ENCODE measurements at places on chromosomes 3 and 15.

DNA sequence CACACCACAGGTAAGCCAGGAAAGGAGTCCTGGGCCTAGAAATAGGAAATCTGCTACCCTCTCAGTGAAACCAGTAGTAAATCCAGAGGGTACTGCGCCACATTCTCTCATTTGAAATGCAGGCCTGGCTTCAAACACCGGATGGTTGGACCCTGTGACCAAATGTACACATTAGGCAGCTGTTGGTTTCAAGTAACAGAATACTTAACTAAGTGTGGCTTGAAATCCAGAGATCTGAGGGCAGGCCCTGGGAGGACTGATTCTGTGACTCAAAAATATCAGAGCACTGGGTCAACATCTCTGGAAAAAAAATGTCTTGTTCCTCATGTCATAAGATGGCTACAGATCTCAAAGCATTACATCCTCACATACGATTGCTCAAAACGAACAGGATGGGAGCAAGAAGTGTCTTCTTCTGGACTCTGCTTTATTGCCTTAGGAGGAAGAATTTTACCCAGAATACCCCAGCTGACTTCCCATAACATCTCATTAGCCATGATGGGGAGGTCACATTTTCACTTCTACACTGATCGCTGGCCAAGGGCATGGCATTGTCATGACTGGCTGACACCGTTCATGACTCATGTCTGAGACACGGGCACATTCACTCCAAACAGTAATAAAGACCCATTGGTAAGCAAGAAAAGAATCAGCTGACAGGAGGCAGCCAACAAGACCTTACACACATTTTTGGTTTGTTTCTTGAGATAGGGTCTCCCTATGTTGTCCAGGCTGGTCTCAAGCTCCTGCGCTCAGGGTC, 166.0 kb downstream of the ARRDC4 start:
- DNase-seq, result no peak

DNA sequence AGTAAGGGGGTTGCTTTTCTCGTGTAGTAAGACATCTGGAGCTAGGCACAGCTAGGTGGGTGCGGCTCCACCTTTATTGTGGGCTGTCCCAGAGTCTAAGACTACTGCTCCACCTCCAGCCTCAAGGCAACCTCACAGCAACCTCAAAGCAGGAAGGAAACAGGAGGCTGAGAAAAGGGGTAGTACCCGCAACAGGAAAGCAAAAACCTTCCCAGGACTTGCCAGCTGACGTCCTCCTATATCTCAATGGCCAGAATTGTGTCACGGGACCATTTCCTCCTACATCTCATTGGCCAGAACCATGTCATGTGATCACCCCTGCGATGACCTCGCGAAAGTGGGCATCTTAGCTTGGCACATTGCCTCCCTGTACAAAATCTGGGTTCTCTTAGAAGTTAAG, 4.3 kb upstream of the GPR160 start:
- DNase-seq, result peak; percentile 10

DNA sequence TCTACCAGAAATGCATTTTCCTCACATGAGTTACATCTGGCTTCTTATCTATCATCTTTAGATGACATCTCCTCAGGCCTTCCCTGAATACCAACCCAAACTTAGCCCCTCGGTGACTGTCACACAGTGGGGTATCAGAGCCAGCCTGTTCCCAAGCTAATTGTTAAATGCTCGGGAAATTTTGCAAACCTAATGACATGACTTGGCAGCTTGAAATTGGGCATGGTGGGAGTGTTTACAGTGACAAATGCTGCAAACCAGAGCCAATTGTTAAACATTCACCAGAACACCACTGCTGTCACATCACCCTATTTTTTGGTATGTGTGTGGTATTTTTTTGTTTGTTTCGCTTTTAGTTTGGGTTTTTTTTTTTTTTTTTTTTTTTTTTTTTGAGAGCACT, 130.8 kb downstream of the HCN4 start:
- no peak for DNase-seq

DNA sequence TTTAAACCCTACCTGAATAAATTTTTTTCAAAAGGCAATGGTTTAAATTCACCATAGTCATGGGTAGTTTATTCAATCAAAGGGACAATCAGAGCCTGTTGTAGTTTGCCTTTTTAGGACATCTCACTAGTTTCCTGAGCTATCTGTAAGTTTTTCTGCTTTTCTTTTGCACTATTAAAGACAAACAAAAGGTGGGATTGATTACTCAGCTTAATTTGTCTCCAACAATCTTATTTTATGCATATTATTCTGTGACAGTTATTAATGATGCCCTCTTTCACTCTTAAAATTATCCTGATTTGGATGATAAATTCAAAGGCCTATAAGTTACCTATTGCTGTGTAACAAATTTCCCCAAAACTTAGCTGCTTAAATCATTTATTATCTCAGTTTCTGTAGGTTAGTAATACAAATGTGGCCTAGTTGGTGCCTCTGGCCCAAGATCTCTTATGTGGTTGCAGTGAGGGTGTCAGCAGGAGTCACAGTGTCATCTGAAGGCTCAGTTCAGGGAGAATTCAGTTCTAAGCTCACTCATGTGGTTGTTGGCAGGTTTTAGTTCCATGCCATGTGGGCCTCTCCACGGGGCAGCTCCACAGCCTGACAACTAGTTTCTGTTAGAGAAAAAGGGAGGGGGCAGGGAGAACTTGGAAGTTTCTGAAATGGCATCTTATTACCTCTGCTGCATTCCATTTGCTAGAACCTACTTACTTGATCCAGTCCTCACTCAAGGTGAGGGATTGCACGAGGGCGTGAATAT, 16.0 kb downstream of the ARMC8 start:
- DNase-seq, result peak; percentile 15

- DNase-seq, result no peak
These were observed 12.1 kb downstream of the SGO1 start for GRCh38 chr3:20173844-20174410.

DNA sequence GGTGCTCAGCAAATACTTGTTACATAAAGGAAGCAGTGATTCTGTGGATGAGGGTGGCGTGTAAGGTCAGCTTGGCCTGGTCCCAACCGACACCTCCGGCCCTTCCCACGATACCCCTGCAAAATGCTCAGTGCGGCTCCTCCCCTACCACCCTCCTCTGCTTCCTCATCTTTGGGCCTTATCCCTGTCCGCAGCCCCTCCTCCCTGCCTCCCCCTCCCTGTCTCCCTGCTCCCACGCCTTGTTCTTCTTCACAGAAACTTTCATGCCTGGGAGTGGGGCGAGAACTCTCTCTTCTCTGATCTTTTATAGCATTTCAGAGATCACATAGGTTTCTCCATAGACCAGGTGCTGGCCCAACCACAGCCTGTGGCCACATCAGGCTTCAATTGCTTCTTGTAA, 75.0 kb upstream of the ATP2B2 start:
- DNase-seq, result no peak

DNA sequence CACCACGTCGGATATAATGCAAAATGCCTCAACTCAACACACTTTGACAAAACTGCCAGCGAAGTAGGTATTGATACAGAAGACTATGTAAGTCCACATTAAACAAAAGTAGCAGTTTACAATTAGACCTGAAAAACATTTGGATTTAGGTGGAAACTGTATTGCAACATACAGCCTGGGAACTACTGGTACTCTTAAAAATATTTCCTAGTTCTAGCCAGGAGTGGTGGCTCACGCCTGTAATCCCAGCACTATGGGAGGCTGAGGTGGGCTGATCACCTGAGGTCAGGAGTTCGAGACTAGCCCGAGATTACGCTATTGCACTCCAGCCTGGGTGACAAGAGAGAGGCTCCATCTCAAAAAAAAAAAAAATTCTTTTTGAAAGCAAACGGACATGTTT, 246.2 kb downstream of the ZBTB20 start:
- DNase-seq, result no peak

DNA sequence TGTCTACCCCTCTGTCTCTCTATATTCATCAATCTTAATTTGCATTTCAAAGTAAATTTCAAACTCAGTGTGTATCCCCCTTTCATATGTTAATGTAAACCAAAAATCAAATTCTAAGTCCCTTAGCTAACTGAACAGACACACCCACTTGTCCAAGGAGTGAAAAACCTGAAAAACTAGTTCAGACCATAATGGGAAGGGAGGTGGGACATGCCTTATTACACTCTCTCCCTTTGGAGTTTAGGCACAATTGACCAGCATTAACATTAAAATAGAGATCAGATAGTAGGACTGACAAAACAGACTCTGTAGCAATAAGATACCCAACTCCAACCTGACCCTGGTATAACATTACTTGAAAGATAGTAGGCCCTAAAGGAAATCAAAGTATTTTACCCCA, 247.7 kb upstream of the GADL1 start:
- DNase-seq, result no peak

DNA sequence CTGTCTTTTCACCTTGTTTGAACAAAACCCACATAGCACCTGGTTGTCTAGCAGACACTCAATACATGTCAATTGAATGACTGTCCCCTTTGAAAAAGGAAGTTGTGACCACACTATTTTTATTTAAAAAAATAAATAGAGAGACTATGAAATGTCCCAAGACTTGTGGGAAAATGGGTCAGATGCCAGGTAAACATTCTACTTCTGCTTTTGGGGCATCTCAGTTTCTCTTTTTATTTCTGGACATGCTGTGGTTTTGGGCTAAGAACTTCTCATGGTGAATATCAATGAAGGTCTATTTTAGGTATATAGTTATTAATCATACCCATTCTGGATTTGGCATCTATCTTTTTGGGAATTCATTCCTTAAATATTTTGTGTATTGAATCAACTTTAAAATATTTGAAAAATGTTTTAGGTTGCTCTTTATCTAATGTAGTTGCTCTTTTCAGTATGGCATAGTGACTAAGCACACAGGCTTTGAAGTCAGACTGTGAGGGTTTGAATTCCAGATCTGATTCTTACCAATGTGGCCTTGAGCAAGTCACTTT, 4.4 kb downstream of the TMEM45A start:
- DNase-seq, result no peak

DNA sequence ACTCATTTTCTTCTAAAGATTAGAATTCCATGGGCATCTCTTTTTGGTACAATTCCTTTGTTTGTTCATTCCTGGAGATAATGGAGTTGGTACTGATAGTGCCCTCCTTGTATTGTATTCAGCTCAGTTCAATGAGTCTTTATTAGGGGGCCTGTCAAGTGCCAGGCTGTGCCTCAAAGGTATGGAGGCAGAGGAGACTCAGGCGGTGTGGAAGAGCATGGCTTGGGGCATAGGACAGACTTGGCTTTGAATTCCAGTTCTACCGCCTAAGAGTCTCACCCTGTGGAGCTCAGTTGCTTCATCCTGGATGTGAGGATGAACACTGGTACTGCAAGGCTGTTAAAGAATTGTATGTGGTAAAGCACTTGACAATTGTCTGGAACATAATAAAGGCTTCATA, 196.6 kb upstream of the IL12A start:
- DNase-seq, result no peak

GRCh38 chr3:151768393-151768930, 34.7 kb downstream of the AADACL2 start:
- no peak for DNase-seq
